ENCODE measurements at places on chromosomes 1 and 21.

DNA sequence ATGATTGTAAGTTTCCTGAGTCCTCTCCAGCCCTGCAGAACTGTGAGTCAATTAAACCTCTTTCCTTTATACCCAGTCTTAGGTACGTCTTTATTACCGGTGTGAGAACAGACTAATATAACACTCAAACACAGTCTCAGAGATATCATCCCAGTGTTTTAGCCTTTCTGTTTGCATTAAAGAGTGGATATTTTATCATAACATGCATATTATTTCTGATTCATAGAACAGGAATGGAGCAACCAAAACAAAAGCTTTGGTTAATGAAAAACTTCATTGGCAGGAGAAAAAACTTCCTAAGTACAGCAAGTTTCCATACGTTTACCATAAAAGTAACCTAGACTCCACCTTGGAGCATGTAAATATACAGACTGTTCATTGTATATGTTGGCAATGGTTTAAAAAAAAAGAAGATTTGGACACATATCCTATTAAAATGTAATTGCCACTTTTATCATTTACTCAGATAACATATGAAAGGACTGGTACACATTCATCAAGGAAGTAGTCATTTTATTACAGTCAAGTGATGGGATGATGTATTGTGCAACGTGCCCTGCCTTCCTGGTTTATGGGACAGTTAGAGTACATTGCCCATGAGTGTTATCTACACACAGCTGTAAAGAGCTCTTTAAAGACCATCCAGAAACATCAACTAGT is 144.8 kb downstream of the ETS2 start:
- no peak for DNase-seq

DNA sequence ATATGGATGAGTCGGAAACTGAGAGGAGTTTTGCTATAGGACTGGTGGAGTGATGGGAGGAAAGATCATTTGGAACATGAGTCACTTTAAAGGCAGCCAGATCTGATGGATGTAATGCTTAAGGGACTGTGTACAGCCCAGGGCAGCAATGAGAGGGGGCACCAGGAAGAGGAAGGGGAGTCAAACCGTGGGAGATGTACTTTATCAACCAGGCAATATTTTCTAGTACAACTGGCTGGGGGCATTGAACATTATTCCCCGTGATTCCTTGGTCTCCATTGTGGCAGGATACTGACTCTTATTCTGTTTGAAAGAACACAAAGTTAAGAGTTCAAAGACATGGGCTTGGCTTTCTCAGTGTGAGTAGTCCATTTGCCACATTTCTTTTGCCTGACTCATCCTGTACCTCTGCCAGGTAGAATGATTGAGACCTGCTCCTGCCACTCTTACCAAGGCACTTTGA is 268.2 kb upstream of the NR5A2 start:
- no peak for DNase-seq

- DNase-seq = no peak
Observed at GRCh38 chr1:190754666-190755065, 277.0 kb upstream of the BRINP3 start.

GRCh38 chr1:40699787-40700186 is 8.3 kb downstream of the NFYC start:
- DNase-seq = no peak

- peak; percentile 41 for DNase-seq
Observed at GRCh38 chr1:231951374-231951773, 324.8 kb downstream of the DISC1 start.

- DNase-seq = no peak
Observed at GRCh38 chr1:192958871-192959270, 100.3 kb downstream of the UCHL5 start.

DNA sequence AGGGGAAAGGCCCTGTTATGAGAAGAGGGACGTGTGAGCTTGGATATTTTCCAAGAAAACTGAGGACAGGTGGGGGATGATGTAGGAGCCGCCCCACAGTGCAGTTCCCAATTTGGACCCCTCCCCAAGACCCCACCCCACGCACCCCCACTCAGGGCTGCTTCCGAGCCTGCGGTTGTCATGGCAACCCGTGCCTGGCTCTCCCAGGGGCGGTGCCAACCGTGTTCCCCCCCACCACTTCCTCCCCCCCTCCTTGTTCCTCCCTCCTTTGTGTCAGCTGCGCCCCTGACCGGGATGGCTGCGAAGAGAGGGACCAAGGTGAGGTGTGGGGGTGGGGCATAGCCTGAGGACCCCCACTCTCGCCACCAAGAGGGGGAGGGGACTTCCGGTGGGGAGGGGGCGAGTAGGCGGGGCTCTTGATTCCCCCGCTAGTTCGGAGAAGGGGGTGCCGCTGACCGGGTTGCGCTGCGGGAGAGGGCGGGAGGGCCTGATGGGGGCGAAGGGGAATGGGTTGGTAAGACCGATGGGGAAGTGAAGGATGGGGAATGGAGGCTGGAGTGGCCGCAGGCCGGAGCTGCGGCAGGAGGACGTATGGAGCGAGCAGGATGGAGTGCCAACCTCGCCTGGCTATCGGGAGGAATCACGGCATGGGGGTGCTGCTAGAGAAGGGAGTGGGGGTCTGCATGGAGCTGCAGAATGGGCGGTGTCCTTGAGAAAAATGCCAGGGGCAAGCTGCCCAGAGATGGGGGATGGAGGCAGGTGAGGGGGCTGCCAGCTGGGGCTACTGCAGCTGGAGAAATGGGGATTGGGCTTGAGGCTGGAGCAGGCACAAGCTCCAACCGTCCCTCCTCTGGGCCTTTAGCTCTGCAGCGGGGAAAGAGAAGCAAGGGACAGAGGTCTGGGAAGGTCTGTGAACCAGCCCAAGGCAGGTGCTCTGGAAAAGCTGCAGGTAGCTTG is 953 bp downstream of the TRIM46 start:
- no peak for DNase-seq

GRCh38 chr1:183780757-183781156 is 24.2 kb upstream of the RGL1 start:
- DNase-seq = no peak

DNA sequence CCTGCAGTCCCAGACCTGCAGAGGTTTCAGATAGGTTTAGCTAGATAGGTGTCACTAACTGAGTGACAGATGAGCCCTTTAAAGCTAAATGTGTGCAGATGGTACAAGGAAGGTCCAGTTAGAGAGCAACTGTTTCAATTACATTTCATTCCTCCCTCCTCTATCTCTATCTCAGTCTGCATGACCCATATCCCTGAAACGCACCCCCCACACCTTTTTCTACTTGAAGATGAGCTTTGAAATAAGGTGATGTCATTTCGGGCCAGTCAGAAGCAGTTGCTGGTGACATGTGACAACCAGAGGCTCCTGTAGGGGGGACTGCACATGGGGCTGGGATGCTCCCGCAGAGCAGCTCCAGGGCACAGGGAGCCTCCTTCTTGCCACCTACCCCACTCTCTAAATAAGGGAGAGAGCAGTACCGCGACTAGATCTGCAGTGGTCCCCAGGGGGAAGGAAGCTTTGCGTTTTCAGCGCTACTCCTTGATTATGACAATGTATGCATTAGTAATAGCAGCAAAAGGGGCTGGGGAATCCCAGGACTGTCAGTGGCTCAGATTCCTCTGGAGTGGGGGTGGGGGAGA is 4.3 kb downstream of the ATP8B2 start:
- no peak for DNase-seq

DNA sequence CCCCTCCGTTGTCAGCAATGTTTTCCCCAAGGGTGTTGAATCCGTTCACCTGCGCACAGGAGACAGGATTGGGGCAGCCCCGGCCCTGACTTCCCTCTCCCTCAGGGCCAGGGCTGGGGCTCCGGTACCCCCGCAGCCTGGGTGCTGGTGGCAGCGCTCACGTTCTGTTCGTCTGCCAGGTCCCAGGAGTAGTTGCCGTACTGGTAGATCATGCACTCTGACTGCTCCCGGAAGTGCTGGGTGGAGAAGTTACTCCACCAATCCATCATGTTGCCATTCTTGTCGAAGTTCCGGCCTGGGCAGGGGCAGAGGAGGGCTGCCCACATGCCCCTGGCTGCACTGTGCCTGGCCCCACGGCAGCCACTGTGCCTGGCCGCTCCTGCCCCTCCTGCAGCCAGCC is 6.1 kb downstream of the PRXL2B start:
- DNase-seq = no peak

GRCh38 chr1:236206548-236206947 is 64.2 kb downstream of the GPR137B start:
- no peak for DNase-seq

DNA sequence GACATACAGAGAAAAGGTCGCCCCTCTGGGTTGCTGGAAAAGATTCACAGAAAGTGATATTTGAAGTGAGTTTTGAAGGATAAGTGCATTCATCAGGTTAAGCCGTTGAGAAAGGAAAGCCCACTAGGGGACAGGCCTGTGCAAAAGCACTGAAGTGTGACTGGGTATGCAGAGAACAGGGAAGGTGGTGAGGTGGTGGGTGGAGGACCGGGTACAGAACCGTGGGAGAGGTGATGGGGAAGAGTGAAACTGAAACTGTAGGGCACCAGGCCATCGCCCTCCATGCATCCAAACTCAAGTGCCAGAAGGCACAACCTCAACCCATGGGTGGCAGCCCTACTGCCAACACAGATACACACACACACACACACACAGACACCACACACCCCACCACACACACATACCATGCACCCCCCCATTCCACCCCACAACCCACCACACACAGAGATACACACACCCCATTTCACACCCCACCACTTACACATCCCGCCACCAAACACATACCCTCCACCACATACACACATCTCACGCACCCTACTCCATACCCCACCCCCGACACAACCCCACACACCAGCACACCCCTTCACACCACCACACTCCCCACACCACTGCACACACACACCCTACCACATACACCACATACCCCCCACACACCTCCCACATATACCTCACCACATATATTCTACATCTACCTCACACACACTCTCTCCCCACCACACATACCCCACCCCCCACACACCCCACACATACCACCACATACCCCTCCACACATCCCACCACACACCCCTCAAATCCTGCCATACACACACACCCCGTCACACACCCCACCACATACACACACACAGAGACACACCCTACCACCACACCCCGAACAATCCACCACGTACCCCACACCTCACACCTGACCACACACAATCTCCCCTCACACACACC is 59.0 kb downstream of the TSEN15 start:
- DNase-seq = no peak

All from pulmonary artery endothelial cell (primary cell).